ENCODE measurements at places on chromosomes 7 and 10.

- no peak for DNase-seq
Measured at GRCh38 chr7:22551768-22552513, 52.0 kb upstream of the STEAP1B start.

DNA sequence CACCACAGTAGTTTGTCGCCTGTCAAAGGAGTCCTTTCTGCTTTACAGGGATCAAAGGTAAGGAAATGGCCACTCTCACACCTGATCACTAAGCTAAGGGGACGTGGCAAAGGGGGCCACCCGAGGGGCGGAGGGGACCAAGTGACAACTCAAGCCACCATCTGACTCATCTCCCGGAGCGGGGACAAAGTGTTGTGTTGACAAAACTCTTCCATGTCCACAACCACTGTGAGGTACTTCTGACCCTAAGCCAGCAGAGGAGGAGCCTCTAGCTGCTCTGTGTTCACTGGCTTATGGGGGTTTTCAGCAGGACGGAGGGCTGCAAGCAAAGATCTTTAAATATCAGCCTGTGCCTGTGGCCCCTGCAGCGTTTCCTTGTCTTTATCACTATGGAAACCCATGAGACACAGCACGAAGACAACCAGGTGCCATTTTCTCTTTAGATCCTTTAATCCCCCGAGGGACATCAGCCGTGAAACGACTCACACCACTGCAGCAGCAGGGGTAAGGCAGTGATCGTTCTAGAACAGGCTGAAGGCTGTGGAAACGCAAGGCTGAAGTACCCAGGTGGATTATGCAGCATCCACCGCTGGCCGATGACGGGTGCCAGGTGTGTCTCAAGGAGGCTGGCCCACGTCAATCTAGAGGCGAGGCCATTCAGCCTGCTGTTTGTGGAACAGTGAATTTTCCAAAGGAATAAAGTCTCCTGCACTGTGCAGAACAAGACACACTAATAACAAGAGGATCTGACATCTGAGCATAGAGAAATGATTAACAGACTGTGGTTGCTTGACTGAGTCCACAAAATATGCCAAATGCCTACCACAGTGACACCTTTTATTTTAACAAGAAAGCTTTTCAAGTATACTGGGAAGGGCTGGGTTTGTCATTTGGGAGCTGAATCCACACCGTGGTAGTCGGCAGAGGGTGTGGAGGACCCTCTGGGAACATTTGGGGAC, 26.6 kb upstream of the DDC start:
- DNase-seq, result no peak

DNA sequence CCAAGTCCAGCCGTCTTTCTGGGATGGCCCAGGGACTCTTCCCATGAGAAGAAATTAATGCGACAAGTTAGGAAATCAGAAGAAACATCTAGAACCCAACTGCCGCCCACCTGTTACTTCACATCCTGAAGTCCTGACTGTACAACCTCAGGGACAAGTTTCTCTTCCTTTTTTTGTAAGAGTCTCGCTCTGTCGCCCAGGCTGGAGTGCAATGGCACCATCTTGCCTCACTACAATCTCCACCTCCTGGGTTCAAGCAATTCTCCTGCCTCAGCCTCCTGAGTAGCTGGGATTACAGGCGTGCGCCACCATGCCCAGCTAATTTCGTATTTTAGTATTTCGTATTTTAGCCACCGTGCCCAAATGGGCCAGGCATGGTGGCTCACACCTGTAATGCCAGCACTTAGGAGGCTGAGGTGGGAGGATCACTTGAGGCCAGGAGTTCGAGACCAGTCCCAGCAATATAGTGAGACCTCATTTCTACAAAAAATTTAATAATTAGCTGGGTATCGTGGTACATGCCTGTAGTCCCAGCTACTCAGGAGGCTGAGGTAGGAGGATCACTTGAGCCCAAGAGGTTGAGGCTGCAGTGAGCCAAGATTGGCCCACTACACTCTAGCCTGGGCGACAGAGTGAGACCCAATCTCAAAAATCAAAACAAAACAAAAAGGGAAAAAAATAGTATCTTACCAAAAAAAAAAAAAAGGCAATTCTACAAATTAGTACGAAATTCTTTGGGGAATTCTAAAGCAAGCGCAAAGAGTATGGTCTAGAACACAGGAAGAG, 20.8 kb downstream of the LAT2 start:
- no peak for DNase-seq

DNA sequence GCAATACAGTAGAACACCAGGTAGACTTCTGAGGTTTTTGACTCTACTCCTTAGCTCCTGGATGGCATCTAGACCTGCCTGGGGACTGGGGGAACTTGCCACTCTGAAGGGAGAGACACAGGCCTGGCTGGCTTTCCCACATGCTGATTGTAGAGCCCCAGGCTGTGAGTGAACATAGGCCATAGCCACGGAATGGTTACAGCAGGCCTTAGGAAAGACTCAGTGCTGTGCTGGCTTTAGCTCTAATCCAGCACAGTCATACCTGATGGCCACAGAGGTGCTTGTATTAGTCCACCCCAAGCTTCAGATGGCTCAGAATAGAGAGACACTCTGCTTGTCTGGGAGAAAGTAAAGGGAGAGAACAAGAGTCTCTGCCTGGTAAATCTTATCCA, 35.0 kb upstream of the ARHGAP12 start:
- DNase-seq, result no peak

GRCh38 chr10:123227706-123228105, 73.5 kb downstream of the BUB3 start:
- DNase-seq, result no peak

- DNase-seq, result peak; percentile 44
Measured at GRCh38 chr10:98446661-98447221, at the start of gene HPS1. Gene HPS1 (minus strand): TSS chr10:98446935. CDS start chr10:98443240, 3,695 bp downstream.

DNA sequence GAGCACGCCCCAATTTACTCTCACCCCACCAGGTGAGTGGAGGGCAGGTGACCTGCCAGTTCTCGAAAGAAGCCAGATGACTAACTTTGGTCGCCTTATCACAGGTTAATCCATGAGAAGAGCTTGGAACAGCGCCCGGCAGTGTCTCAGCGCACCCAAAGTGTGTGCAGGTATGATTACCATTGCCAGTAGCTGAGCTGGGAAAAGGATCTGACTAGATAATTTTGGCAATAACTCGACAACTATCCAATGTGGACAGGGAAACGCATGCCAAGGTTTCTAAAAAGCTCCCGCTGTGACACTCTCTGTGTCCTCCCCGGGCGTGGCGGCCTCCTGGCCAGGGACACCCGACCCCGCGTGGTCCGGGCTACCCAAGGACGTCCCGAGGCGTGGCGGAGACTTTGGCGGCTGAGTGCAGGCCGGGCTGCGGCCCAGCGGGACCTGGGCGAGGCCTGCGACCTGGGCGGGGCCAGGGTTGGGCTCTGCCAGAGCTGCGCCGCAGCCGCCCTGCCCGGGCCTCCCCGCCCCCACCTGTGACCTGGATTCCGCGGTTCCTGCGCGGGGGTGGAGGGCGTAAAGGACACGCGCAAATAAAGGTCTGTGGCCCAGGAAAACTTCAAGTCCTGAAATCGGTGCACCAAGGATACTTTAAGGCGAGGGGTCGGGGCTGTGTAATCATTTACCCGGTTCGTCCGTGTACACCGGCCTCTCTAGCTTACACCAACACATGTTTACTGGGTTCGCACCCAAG, 13.7 kb upstream of the WAPL start:
- peak; percentile 42 for DNase-seq

- no peak for DNase-seq
Measured at GRCh38 chr7:158061026-158061630, 526.5 kb downstream of the PTPRN2 start.

GRCh38 chr10:106830006-106830405, 334.5 kb downstream of the SORCS1 start:
- no peak for DNase-seq

DNA sequence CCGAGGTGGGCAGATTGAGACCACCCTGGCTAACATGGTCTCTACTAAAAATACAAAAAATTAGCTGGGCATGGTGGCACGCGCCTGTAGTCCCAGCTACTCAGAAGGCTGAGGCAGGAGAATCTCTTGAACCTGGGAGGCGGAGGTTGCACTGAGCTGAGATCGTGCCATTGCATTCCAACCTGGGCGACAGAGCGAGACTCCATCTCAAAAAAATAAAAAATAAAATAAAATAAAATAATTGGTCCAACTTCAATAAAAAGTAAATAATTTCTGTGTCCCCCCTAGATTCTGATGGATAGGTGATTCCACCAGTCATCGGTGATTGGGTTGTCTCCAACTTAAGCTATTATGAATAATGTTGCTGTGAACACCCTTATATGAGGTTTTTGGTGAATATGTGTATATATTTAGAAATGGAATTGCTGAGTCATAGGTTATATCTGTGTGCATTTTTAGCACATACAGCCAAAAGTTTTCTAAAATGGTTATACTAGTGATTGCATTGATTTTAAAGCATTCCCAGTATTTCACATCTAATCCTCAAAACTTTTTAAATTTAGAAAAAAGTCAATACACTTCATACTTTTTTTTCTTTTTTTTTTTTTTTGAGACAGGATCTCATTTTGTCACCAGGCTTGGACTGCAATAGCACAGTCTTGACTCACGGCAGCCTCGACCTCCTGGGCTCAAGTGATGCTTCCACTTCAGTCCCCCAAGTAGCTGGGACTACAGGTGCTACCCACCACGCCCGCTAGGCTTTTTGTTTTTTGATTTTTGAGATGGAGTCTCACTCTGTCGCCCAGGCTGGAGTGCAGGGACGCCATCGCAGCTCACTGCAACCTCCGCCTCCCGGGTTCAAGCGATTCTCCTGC, 13.7 kb upstream of the SRPK2 start:
- no peak for DNase-seq

- DNase-seq, result no peak
Measured at GRCh38 chr10:8981277-8981676, 926.8 kb downstream of the GATA3 start.

- DNase-seq, result peak; percentile 71
Measured at GRCh38 chr10:125016123-125016522, 74.2 kb downstream of the ZRANB1 start.

GRCh38 chr7:157158400-157158799, 19.7 kb downstream of the UBE3C start:
- DNase-seq, result no peak

DNA sequence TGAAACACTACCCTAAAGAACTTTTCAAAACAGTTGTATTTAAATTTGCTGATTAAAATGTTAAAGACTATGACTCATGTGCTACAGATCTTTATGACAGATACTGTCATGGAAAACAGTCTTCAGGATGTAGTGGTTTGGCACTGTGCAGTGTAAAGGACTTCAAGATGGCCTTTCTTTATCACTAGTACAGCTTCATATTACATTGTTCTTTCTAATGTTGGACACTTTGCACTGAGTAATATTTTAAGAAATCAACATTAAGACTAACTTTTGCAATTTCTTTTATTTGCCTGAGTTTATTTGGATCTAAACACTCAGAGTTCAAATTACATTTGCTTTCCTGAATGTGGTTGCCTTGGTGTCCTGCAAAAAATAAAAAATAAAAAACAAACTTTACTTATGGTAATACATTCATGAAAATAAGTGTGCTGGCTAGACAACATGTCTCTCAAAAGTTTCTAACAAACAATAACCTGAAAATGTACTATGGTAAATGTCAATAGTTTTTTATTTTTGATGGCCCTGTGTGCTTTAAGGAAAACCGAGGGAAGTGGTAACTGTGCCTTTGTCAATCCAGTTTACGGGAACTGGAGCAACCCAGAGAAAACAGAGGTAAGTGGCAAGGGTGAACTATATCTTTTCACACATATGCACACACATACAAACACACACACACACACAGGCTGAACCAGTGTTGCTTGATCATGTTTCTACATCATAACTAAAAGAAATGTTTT, 85.9 kb upstream of the PLXDC2 start:
- DNase-seq, result no peak

DNA sequence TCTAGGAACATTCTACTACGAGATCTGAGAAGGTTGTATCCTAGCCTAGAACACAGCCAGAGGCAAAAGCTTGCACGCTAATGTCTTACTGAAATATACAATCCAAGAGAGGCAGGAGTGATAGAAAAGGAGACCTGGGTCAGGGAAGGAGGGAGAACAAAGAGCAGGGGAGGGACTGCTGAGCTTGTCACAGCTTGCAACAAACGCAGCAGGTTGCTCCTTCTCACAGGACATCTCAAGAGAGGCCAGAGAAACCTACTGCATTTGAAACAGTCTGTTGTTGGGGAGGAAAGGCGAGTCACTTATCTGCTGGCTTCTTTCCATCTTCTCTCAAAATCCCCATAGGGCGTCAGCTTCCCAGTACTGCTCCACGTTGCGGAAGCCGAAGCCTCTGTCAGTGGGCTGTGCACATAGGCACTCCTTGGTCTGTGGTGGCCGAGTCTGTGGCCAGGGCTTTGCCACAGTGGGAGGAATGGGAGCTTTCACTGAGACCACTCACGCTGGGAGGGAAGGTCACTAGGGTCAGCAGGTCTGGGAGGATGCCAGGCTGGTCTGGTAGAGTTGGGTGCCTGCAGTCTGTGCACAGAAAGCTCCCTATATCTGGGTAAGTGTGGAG, 25.8 kb upstream of the GPNMB start:
- DNase-seq, result no peak

GRCh38 chr10:31962826-31963588, 34.4 kb upstream of the ARHGAP12 start:
- no peak for DNase-seq

- DNase-seq, result no peak
Measured at GRCh38 chr10:100184840-100185239, 989 bp downstream of the ERLIN1 start.

DNA sequence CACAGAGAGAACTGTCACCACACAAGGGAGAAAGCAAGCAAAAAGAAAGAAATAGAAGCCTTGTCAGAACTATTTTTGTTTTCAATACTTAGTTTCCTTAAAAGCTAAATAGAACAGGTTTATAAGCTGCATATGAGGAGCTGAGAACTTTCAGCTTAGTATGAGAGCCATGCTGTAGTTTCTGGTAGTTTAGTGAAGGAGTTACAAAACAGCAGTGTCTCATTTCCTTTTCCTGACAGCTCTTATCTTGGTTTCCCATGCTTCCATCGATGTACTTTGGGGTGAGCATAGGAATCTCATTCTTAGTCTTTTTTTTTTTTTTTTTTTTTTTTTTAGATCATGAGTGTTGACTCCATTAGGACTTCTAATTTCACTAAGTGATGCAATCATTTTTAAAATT, 8.6 kb upstream of the CHRM2 start:
- DNase-seq, result no peak

DNA sequence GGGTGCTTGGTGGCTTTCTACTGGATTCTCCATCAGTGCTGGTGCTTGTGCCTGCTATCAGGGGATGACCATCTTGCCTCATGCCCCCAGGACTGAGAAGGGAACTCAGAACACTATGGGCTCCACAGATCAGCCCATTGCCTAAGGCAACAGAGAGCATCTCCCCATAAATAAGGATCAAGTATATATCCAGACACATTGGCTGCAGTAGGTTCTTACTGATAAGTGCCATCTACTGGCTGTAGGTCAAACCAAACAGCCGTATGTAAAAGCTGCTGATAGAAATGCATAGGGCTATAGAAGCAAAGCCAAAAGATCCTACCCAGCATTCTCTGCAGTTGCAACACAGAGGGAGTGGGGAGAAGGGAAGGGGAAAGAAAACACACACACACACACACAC, 153.7 kb downstream of the CDK14 start:
- DNase-seq, result no peak

Data from amygdala (tissue), 56 donors.